Esophagus mucosa (tissue), 1 donor: ENCODE measurements at places on chromosomes 16 and 17. TPM values are rescaled to one million over a fixed set of nuclear protein-coding genes. Genes with fewer than 3 reads are reported as not detected.

OTOA gene
- total RNA-seq: 0.04 TPM

ANKFN1 gene
- total RNA-seq: not detected

DNA sequence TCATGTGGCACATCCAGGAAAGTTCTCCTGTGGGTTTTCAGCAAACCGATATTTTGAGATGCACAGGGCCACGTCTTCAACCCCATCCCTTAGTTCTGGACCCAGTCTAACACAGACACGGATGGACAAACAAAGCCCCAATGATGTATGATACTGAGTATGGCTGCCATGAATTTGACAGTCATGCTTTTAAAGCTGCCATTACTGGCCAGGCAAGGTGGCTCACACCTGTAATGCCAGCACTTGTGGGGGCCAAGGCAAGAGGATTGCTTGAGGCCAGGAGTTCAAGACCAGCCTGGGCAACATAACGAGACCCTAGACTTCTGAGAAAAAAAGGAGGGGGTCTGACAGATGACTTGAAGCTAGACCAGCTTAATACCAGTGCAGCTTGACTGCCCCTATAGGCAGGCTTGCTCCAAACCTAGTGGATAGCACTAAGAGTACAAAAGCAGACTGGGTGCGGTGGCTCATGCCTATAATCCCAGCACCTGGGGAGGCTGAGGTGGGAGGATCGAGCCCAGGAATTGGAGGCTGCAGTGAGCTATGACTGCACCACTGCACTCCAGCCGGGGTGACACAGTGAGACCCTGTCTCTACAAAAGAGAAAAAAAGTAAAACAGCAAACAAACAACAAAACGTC is 10.8 kb upstream of the ZNF629 start:
- peak; percentile 21 for ATAC-seq

- ATAC-seq: peak; percentile 76
These were observed 27.8 kb downstream of the GNPTG start for GRCh38 chr16:1379304-1380076.

DNA sequence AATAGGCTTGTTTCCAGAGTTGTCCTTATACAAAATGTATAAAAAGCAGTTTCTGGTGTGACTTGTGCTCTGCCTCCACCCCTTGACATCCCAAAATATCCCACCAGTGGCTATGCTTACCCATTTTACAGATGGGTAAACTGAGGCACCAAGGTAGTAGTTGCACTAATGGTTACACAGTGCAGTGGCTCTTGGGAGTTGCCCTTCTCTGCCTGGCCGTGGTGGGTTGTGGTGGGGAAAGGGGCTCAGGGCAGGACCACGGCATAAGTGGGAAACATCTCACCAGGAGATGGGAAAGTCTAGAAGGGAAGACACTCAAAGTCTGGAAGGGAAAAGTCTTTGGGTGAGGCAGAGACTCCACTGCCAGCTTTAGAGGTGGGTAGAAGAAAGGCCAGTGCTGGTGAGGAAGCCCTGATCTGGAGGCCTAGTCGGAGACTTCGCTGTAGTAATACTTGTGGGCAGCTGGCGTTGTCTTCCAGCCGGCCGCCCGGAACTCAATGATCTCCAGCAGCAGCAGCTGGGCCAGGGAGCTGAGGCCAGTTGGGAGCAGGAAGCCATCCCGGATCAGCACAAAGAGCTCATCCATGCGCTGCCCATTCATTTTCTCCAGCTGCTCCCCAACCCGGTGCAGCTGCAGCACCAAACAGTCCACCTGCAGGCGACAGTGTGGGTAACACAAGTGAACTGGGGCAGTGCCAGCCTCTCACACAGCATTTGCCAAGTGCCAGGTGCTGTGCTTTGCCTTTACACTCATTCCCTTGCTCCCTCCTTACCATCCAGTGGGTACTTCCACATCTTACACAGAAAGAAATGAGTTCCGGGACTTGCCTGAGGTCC is 4.5 kb downstream of the MIF4GD start:
- no peak for ATAC-seq

DNA sequence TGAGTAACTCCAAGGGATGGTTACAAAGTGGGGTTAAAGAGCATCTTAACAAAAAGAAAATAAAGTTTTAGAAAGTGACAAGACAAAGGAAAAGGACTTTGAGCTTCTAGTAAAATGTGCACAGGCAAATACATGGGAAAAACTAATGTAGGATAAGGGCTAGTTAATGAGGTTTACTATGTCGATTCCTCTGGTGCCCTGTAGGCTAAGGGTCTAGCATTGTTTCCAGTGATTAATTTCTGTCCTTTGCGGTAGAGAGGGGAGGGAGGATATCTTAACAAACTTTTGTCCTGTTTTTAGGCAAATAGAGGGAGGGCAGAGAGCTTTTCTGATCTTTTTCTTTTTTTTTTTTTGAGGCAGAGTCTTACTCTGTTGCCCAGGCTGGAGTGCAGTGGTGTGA is 96.6 kb upstream of the SIAH1 start:
- no peak for ATAC-seq
